CD8-positive, alpha-beta T cell (primary cell): ENCODE measurements at places on chromosomes 11 and 22.

- DNase-seq: no peak
Measured at GRCh38 chr11:83192606-83193245, 786 bp upstream of the ANKRD42 start.

- no peak for DNase-seq
Measured at GRCh38 chr11:100719809-100720221, 32.7 kb downstream of the ARHGAP42 start.

DNA sequence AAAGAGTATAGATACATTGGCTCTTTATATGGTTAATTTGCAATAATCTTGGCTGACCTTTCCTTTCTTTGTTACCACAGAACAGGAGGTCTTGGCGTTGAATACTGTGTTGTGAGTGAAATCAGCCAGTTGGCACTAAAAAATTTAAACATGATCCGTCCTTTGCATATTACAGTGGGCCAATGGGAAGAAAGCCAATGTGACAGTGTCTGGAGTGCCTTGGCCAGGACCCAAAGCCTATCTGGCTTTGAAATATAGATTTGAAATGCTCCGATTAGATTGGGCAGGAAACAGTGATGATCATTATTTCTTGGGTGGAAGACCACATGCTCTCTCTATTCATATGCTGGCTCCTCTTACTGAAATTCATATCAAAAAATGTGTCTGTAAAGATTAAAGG lies 339.6 kb upstream of the ANO3 start:
- no peak for DNase-seq

GRCh38 chr11:116855413-116855812 lies 18.0 kb upstream of the APOA1 start:
- DNase-seq: no peak

- DNase-seq: no peak
Measured at GRCh38 chr11:85379066-85379465, 248.1 kb downstream of the DLG2 start.

DNA sequence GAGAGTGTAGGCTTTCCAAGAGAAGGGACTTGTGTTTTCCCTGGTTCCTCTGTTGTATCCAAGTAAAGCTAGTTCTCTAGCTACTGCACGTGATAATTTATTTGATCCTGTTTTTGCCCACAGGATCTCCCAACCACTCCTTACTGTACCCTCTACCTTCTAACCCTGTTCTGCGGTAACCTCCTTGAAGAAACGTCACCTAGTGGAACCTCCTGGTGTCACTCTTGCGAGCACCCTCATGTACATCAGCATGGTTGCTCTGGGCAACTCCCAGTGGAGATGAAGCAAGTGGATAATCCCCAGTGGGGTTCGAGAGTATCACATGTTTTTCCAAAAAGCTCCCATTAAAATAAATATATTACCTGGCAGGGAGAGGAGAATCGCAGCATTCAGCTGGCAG lies 108.9 kb upstream of the CLMP start:
- DNase-seq: no peak

GRCh38 chr22:24697172-24697571 lies 77.3 kb downstream of the PIWIL3 start:
- no peak for DNase-seq

GRCh38 chr11:76629853-76630599 lies 40.5 kb downstream of the LRRC32 start:
- DNase-seq: no peak

DNA sequence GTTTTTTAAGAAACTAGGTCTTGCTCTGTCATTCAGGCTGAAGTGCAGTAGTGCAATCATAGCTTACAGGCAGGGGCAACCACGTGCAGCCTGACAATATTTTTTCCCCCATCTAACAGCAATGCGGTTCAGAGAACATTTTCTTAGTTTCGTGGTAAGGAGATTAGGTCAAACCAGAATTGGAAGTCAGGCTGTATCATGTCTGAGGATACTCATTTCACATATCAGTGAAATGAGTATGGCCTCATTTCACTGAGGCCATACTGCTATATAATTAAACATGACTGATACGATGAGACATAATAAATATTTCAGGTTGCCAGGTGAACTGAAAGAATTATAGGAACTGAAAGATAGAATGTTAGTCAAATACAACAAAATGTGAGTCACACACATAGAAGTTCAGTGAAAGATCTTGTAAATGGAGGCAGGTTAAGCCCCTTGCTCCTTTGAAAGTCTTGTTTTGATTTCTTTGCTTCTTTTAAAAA lies 32.5 kb upstream of the IZUMO1R start:
- DNase-seq: no peak

DNA sequence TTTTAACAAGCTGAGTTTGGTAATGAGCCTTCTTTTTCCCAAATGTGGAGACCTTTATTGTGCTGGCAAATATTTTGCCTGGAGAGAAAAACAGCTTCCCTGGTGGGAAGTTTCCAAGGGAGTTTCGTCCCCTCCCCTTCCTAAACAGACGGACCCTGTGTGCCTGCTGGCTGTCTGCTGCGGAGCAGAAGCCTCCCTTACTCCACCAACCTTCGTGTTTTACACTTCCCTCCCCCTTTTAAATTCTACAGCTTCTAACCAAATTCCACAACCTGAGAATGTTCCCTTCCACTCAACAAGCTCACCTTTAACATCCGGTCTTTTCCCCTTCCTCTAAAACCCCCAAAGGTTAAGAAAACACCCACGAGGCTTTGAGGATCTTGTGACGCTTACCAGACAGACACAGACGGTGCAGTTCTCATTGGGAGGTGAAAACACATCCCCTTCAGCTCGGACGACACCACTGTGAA lies 17.1 kb downstream of the VWCE start:
- DNase-seq: no peak

GRCh38 chr11:85182441-85183387 lies 444.4 kb downstream of the DLG2 start:
- no peak for DNase-seq

GRCh38 chr22:20456064-20456721 lies 18.6 kb upstream of the SCARF2 start:
- peak; percentile 66 for DNase-seq

DNA sequence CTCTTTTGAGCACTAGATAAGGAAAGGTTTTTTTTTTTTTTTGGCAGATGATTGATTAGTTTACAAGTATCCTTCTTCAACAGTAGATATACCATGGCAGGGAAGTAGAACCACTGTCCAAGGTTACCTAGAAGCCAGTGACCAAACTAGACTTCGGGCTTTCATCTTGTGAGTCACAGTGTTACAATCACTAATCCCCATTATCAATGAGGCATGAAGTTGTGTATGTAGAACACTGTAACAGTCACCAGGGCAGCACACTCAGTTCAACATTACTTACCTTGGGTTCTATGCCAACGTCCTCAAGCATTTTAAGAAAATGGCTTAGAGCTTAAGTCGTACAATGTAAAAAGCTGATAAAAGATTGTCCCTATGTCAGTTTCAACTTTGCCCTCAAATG lies 430.9 kb downstream of the ETS1 start:
- DNase-seq: no peak

DNA sequence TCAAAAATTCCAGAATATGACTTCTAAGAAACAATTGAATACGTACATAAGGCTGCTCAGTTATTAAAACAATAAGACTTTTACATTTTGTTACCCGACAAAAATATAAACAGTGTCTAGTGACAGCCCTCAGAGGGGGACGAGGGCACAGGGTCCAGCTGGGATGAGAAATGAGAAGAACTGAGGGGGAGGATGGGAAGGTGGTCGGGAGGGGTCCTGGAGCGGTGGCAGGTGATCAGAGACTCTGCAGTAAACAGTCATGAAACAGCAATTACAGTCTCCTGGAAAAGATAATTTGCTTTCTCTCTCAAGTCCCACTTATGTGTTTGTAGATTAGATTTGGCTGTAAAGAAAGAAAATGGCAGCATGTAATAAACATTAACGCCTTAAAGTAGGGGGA lies 56.0 kb downstream of the PACSIN2 start:
- no peak for DNase-seq

DNA sequence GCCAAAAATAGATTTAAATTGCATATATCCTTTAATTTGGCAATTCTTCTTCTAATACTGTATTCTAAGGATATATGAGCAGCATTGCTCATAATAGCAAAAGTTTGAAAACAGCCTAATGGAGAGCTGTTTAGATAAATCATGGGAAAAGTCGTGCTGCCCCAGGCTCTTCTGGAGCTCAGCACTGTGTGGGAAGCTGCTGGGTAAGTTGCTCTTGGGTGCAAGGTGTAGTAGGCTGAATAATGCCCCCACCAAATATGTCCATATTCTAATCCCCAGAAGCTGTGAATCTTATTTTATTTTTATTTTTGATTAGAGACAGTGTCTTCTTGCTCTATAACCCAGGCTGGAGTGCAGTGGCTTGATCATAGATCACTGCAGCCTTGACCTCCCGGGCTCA lies 34.9 kb upstream of the WEE1 start:
- no peak for DNase-seq

GRCh38 chr11:28833670-28834069 lies 725.5 kb downstream of the METTL15 start:
- no peak for DNase-seq

GRCh38 chr11:34633990-34634693 lies 13.2 kb downstream of the EHF start:
- DNase-seq: no peak

GRCh38 chr22:41963453-41964111 lies 5.7 kb upstream of the SEPTIN3 start:
- DNase-seq: no peak

DNA sequence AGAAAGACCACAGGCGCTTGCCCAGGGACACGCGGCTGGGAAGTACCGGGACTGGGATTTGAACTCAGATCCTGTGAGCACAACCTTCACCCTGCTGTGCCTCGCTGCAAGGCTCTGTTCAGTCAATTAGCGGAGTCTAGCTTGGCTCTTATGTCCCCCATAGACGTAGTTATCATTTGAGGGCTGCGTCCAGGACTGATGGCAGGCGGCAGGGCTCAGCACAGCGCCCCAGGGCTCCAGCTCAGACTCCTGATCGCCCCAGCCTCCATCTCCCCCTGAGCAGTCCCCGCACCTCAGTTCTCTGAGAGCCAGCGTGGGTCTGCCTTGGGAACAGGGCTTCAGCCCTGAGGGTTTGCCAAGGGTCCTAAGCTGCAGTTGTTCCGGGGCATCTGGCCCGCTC lies 19.8 kb downstream of the MRGPRG start:
- no peak for DNase-seq

DNA sequence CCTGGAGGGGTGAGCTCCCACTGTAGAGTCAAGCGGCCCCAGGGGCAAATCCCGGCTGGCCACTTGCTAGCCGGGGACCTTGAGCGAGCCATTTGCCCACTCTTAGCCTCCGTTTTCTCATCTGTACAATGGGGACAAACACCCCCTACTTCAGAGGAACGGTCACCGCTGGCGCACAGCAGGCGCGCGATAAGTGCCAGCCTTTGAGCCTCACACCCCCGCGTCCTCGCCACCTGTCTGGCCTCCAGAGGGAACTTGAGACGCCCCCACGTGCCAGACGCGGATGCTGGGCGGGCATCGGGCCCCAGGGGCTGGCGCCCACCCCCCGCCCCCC lies 72.6 kb upstream of the TCF20 start:
- DNase-seq: no peak

DNA sequence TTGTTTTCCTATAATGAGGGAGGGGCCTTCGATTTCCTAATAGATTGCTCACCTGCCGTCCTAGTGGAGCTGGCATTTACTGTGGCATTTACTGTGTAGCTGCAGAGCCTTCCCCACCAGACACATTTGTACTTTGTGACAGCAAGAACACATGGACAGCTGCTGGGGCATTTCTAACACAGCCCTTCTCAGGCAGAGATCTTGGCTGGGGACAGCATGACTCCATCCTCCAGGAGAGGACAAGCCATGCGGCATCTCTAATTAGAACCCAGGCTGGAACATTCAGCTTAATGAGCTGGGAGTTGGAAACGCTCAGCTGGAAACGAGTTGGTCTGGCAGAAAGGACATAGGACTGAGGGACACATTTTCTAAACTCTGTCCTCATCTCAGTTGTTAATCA lies 887.5 kb downstream of the NTM start:
- no peak for DNase-seq

GRCh38 chr11:9575260-9576240 lies 2.1 kb downstream of the WEE1 start:
- no peak for DNase-seq

GRCh38 chr11:78061921-78062311 lies 1.7 kb upstream of the THRSP start:
- no peak for DNase-seq

DNA sequence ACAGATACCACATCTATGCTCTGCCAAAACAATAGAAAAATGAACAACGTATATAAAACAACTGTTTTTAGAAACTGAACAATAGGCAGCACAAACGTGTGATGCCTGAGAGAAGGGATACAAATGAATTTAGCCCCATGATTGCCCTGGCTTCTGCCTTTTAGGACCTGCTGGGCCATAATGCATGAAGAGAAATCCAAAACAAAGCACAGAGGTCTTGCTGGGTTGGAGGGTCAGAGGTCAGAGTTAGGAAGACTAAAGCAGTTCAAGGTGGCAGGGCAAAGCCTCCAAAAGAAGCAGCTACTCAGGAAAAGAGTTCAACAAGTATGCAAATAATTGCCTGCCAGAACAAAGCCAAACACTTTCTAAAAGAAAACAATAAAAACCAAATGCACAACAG lies 138.5 kb downstream of the TTC28 start:
- no peak for DNase-seq

DNA sequence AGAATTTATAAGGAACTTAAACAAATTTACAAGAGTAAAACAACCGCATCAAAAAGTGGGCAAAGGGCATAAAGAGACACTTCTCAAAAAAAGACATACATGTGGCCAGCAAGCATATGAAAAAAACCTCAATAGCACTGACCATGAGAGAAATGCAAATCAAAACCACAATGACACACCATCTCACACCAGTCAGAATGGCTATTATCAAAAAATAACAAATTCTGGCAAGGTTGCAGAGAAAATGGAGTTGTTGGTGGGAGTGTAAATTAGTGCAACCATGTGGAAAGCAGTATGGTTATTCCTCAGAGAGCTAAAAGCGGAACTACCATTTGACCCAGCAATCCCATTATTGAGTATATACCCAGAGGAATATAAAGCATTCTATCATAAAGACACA lies 866.8 kb upstream of the TENM4 start:
- no peak for DNase-seq

DNA sequence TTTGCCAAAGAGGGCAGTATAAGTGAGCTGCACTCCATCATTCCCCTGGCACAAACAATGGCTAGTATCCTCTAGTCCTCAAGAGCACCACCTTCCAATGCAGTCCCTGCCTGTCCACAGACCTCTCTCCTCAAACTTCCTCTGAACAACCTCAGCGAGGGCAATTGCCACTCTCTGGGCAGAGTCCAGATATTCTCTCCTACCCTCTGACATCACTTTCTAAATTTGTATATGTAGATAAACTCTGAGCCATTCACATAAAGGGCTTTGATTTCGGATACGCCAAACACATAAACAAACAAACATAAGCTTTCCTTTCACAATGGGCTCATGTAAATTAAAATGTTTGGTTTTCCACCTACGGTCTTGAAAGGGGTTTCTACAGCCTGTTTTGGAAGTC lies 3.0 kb upstream of the SLC43A3 start:
- no peak for DNase-seq

DNA sequence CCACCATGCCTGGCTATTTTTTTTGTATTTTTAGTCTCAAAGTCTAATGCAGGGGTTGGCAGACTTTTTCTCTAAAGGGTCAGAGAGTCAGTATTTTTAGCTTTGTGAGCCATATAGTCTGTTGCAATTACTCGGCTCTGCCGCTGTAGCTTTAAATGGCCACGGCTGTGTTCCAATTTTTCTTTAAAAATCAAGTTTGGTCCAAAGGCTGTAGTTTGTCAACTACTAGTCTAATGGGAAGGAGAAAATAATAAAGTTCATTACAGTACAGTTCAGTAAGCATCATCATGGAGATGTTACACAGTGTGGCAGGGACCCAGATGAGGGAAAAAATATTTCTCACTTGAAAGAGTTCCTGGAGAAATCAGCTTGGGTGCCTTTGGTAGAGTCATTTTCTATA lies 107.6 kb downstream of the CSNK2A3 start:
- no peak for DNase-seq
